Endothelial cell of umbilical vein (primary cell): ENCODE measurements at places on chromosomes 6 and 20. TPM values are rescaled to one million over a fixed set of nuclear protein-coding genes. Genes with fewer than 3 reads are reported as not detected.

DNA sequence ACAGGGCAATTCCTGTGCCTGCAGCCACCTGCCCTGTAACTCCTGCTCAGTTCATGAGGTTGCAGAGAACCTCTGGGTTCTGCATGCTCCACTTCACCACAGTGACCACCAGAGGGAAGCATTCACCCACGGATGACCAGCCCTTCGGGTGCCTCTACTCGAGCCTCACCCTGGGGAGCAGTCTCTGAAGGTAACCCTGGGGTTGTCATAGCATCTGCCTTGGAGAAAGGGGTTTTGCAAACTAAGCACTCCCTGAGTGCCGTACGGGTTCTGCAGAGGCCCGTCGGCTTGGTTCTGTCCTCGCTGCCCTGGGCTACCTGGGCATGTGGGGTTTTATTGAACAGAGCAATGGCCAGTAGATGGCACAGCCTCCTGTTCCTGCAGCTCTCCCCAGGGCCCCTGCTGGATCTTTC, 10.2 kb upstream of the CST5 start:
- no peaks in the 10 kb centered on the region for H3K36me3 ChIP-seq
- H3K4me1 ChIP-seq = no peaks in the 10 kb centered on the region
- no peak overlapping the region for H3K4me3 ChIP-seq
- no peak overlapping the region for H3K27ac ChIP-seq
- peak; percentile 42 for DNase-seq

GRCh38 chr6:106197441-106197840, 111.3 kb downstream of the PRDM1 start:
- no peaks in the 10 kb centered on the region for H3K4me1 ChIP-seq
- peaks cover 2% of the 10 kb centered on the region for H3K36me3 ChIP-seq
- DNase-seq = no peak
- no peaks in the 10 kb centered on the region for H3K27me3 ChIP-seq
- no peak overlapping the region for H3K4me3 ChIP-seq
- no peak overlapping the region for H3K27ac ChIP-seq

- no peak overlapping the region for H3K4me3 ChIP-seq
- H3K36me3 ChIP-seq = no peaks in the 10 kb centered on the region
- no peak for DNase-seq
- peaks cover 1% of the 10 kb centered on the region for H3K27me3 ChIP-seq
- no peak overlapping the region for H3K27ac ChIP-seq
Observed at GRCh38 chr6:107695061-107695720, 128.9 kb downstream of the SCML4 start.

- no peaks in the 10 kb centered on the region for H3K4me1 ChIP-seq
- H3K27ac ChIP-seq = no peak overlapping the region
- H3K27me3 ChIP-seq = no peaks in the 10 kb centered on the region
- no peak overlapping the region for H3K4me3 ChIP-seq
- no peak for DNase-seq
Observed at GRCh38 chr20:8287340-8287739, 155.3 kb downstream of the PLCB1 start.

GRCh38 chr20:43947316-43947710, 32.7 kb downstream of the TOX2 start:
- peaks cover 14% of the 10 kb centered on the region for H3K4me1 ChIP-seq
- no peaks in the 10 kb centered on the region for H3K36me3 ChIP-seq
- H3K4me3 ChIP-seq = no peak overlapping the region
- H3K27me3 ChIP-seq = no peaks in the 10 kb centered on the region
- no peak for DNase-seq
- no peak overlapping the region for H3K27ac ChIP-seq

- no peak overlapping the region for H3K27ac ChIP-seq
- no peak overlapping the region for H3K4me3 ChIP-seq
- no peak for DNase-seq
Observed at GRCh38 chr20:57445298-57445697, 54.1 kb downstream of the RBM38 start.

DNA sequence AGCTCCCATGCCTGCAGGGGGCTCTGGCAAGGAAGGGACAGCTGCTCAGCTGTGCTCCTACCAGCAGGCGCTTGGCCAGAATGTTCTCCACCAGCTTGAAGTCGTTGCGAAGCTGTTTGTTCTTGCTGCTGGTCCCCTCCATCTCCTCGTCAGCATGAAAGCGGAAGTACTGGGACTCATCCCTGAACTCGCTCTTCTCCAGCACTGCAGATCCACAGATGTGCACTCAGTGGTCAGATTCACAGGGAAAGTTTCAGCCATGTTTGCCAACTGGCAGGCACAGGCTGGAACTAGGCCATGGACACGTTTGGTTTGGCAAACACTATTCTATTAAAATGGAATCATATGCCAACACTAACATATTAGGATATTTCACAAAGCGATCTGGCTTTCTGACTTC, 167.9 kb downstream of the PREX1 start:
- peaks cover 19% of the 10 kb centered on the region for H3K36me3 ChIP-seq
- H3K27me3 ChIP-seq = no peaks in the 10 kb centered on the region
- H3K4me3 ChIP-seq = no peak overlapping the region
- H3K4me1 ChIP-seq = peaks cover 3% of the 10 kb centered on the region
- peak; percentile 42 for DNase-seq

DNA sequence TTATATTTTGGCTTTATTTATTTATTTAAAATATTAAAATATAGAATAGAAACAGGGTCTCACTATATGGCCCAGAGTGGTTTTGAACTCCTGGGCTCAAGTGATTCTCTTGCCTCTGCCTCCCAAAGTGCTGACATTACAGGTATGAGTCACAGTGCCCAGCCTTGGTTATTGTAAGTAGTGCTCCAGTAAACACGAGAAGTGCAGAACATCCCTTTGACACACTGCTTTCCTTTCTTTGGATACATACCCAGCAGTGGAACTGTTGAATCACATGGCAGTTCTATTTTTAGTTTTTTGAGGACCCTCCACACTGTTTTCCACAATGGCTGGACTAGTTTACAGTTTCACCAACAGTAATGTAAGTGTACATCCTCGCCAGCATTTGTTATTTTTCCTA, 203.9 kb downstream of the PHF3 start:
- H3K27me3 ChIP-seq = no peaks in the 10 kb centered on the region
- H3K36me3 ChIP-seq = no peaks in the 10 kb centered on the region
- H3K4me3 ChIP-seq = no peak overlapping the region
- no peak for DNase-seq

DNA sequence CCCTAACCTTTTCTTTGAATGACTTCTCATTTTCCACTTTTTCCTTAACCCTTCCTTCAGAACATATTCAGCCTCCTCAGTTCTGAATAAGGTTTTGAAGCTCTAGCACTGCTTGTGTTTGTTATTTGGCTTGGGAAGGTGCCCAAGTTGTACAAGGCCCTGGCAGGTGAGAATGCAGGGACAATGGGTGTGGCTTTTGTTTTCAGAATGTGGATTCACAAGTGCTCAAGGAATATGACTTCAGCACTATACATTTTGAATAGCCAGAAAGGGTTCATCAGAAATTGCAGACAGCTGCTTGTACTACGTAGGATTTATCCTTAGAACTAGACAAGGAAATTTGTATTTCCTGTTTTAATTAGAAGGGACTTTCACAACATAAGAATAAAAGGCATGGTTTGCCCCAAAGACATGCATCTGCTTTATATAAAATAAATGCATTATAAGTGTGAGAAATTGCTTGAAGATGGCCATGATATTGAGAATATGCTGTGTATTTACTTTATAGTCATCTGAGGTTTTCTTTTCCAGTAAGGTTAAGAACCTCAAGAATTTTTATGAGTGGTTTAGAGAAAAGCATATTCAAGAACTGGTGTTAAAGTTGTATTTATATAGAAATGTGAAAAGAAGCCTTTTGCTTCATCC, 29.3 kb upstream of the PRDM1 start:
- no peak for DNase-seq
- peaks cover 2% of the 10 kb centered on the region for H3K27me3 ChIP-seq
- no peaks in the 10 kb centered on the region for H3K36me3 ChIP-seq

GRCh38 chr6:158571826-158572652, 12.1 kb downstream of the TMEM181 start:
- H3K4me3 ChIP-seq = no peak overlapping the region
- peaks cover 4% of the 10 kb centered on the region for H3K36me3 ChIP-seq
- H3K27me3 ChIP-seq = no peaks in the 10 kb centered on the region
- H3K4me1 ChIP-seq = peaks cover 9% of the 10 kb centered on the region
- DNase-seq = no peak

Gene ABHD16B
- not detected in 2 replicates for total RNA-seq

Gene FHL5
- total RNA-seq = not detected in 2 replicates

Gene CDSN
- total RNA-seq = not detected in 2 replicates

Gene ANKRD60
- total RNA-seq = not detected in 2 replicates

Gene HLA-DQA1
- not detected in 2 replicates for total RNA-seq
